ENCODE measurements at places on chromosomes 5 and 9.
A peak's percentile ranks its signal among the peaks of the same experiment; 100 is the strongest.

DNA sequence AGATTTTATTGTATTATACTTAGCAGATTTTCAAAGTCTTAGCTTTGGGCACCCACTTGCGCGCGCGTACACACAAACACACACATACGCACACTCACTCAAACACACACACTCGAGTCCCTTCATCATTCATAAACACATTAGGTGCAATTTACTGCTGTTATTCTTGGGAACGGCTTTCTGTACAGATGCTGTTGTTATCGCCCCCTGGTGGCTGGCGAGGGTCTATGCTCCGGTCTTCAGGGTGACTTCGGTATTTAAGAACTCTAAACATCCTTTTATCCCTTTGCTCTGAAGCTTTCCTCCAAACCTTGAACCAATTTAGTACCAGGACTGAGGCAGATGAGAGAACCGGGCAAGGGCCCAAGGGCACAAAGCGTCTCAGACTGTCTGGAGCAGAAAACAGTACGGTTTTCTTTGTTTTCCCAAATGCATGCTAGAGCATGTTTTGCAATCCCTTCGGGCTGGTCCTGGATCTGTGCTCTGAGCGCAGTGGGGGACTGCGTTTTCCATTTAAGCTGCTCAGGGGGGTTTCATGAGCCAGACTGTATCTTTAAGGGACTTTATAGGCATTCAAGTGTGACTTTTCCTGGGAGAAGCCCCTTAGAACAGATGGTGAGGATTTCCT is 1.7 kb upstream of the SLIT3 start:
- peak; percentile 85 for DNase-seq

- no peak for DNase-seq
These were observed 77.1 kb upstream of the KLF4 start for GRCh38 chr9:107566611-107567061.

- no peak for DNase-seq
These were observed 3.1 kb downstream of the NINJ1 start for GRCh38 chr9:93130861-93131481.

GRCh38 chr5:82358457-82358856 is 80.3 kb upstream of the RPS23 start:
- peak; percentile 64 for DNase-seq

- DNase-seq = no peak
These were observed 25.1 kb upstream of the PRDM12 start for GRCh38 chr9:130639124-130639765.

DNA sequence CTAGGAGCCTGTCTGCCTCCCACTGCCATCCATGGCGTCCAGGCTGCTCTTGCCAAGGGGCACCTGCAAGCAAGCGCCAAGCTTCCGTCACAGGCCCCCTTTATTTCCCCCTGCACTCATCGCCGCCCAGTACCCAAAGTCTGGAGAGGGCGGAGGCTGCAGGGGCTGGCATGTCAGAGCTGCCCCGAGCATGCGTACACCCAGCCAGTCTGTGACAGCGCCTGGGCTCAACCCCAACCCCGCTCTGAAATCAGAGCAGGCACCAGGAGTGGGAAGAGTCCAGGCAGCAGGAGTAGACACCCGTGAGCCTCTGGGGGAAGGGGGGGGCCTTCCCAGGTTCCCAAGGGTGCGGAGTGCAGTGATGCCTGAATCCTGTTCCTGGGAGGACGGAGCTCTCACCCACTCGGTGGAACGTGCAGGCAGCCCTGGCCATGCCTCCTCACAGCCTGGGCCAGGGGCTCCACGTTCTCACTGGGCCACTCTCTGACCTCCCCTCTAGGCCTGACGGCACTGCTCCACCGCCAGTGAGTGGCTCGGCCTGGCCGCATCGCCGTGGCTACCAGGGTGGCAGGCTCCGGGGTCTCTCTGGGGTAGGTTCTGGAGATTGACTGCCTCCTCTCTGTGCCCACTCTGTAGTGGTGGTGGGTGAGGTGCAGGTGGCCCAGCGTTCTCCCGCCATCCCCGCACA is 469.0 kb downstream of the CDH9 start:
- no peak for DNase-seq

DNA sequence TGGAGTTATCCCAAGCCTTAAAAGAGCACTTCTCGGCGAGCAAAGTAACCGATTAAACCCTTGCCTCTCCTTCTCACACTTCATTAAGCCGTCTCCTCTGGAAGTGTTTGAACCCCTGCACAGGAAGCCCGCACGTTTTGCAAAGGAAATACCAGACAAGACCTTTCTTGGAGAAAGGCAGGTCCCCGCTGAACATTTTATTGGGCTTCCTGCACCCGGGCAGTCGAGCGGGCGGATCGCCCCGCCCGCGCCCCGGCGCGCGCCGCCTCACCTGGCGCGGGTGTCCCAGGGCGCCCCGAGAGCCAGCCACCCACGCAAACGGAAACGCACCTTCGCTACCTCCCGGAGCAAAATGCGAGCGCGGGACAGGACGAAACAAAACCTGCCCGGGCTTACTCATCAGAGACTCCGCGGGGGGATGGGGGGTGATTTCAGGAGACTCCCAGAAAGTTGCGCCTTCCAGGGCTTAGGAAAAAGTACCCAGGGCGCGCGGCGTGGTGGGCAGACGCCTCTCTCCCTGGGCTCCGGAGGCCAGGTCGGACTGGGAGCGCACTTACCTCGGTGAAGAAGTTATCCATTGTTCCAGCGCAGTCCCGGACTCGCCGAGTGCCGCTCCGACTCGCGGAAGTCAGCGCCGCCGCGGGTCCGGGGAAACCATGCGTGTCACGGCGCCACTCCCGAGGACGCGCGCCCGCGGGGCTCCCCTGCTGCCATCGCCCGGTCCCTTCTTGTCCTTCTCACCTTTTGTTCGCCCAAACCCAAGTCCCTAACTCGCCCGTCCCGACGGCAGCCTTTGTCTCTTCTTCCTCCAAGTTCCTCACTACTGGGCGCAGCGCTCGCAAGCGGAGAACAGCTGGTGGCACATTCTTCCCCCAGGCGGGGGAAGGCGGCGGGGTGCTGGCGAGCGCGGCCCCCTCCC is 598 bp downstream of the MYO10 start:
- peak; percentile 70 for DNase-seq

DNA sequence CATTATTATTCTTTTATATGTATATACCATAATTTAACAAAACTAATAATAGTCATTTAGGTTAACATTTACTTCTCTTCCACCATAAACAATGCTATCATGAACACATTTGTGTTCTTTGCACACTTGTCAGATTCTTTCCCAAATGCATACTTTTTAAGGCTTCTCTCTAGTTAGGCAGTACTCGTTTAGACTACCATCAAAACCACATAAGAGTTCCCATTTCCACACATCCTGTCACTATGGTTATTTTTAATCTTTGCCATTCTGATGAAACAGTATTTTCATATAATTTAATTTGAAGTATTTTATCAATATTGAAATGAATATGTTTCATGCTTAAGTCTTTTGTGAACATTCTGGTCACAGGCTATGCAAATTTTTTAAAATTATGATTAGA is 15.1 kb downstream of the DROSHA start:
- no peak for DNase-seq

DNA sequence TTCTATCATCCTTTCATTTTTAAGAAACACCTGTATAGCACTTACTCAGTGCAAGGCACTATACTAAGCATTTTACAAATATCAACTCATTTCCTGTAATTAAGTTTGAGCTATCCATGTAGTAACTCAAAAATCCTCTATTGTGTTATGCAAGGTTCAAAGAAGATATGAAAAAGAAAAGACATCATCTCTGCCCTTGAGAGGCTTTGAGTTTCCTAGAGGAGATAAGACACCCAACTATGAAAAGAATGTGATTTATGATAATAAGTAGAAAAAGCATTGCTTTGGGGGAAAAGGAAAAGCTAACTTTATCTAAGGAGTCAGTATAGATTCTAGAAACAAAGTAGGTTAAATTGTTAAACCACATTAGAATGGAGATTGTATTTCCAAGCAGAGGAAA is 14.2 kb upstream of the ZNF608 start:
- no peak for DNase-seq

DNA sequence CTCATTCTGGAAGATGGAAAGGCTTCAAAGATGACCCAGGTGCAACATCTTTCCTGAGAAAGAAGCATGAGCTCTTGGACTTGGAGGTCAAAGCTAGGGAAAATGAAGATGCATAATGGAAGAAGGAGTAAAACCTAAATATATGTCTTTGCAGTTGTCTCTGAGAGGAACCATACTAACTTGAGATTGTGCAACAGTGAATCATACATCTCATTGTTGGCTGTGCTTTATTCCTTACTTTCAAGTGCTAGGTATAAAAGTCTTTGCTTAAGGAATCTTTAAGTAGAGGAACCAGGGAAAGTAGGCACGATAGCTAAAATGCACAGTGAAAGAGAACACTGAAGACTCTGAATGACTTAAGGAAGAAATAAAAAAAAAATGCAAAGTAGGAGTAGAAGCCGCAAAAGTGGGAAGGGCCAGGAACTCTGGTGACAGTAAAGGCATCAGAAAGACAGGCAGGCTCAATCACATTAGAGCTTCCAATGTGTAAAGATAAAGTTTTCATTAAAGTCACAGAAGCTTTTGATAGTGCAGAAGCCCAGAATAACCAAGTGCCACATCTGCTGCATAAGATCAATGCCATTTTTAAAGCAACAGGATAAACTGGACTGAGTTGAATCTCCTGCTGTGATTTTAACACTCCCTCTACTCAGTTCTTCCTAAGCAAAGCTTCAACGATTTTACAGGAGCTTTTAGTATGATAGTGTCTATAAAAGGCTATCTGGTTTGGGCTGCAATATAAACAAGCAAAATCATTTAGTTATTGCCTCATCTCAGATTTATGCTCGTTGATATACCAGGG is 432.3 kb upstream of the EDIL3 start:
- no peak for DNase-seq

DNA sequence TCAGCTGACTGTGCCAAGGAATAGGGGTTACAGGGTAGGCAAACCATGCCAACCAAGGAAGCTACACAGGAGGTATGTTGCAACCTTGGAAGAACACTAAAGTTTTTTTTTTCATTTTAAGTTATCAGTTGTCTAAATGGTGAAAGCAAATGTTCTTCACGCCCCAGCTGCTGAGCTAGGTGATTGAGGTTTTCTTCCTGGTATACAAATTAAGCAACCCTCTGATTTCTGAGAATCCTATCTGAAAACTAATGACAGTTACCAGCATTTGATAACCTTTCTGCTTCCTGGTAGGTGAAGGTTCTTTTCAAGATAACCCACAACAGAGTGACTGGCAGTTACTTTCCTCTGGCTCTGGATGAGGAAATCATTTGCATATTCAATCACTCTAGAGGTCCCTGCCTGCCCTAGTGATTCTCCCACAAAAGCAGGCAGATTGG is 194.9 kb downstream of the ATP10B start:
- DNase-seq = no peak

DNA sequence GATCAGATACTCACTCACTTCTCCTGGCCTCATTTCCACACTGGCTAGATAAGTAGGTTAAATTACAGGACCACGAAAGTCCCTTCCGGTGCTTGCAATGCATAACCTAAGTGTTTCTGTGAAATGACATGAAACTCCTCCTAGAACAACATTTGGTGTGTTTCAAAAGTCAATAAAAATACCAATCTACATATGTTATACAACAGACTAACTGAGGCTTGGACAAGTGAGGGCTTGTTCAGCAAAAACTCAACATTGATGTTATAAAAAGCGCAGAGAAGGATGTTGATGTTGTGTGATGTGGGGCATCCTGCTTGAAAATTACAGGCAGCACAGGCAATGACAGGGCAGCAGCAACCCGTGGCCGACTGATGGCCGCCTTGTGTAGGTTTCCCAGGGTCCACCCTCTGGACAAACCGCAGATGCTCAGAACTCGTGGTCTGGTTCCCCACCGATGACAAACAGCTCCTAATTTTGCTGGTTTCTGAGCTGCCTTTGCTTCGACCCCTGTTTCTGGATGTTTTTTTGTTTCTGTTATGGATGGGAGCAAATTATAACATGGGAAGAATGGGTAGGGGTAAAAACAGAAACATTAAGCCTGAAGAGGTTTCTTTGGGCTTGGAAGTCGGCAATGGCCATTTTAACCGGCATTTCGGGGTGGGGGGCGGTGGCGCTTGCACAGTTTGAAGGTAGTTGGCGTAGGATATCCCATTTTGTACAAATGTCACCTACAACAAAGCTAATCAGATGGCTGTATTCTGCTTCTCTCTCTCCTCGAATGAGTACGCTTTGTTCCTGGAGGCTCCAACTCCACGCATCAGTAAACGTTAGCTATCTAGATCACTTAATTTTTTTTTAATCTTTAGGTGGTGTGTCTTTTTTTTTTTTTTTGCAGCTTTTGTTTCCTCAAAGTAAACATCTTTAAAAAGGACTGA is 116.1 kb downstream of the PDZD2 start:
- no peak for DNase-seq

GRCh38 chr5:474840-475661 is 32.1 kb downstream of the EXOC3 start:
- no peak for DNase-seq

- DNase-seq = peak; percentile 70
These were observed 25.1 kb downstream of the ZNF474 start for GRCh38 chr5:122154491-122154890.

- DNase-seq = no peak
These were observed 19.8 kb downstream of the STRBP start for GRCh38 chr9:123248630-123249029.

- DNase-seq = no peak
These were observed 52.5 kb upstream of the ZBTB43 start for GRCh38 chr9:126752376-126752775.

- peak; percentile 57 for DNase-seq
These were observed 782 bp downstream of the BICD2 start for GRCh38 chr9:92763721-92764380.

- no peak for DNase-seq
These were observed 21.9 kb upstream of the TNFSF15 start for GRCh38 chr9:114827641-114828302.

GRCh38 chr5:135481387-135481786 is 29.2 kb upstream of the TIFAB start:
- DNase-seq = no peak

GRCh38 chr9:108138516-108138915 is 648.9 kb upstream of the KLF4 start:
- no peak for DNase-seq

- no peak for DNase-seq
These were observed 116.4 kb downstream of the GADD45G start for GRCh38 chr9:89721176-89721700.

DNA sequence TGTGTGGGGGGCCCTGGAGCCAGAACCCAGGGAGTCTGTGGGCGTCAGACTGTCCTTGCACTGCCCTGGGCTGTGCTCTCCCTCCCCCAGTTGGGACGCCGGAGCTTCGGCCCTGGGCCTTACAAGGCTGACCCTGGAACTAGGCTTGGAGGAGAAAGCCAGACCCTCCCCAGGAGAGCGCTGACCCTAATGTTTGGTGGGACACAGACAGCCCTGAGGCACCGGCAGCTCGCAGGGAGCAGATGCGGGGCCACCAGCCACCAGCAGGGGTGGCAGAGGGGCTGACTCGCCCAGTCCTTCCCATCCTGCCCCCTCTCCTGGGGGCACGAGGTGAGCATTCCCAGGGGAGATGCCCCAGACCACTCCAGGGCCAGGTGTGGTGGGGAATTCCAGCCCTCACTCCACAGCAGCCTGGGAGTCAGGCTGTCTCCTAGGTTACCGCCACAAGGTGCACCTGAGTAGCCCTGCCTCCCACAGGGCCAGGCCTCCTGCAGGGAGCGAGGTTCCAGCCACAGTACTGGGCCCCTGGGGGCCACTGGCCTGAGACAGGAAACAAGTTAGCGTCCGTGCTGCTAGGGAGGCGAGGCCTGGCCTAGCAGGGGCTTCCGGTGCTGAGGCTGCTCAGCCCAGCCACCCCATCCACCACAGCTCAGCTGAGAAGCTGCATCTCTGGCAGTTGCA is 134.6 kb downstream of the OLFM1 start:
- no peak for DNase-seq
